Mesothelial cell of epicardium (in vitro differentiated cells): ENCODE measurements at places on chromosomes 12 and 14.

DNA sequence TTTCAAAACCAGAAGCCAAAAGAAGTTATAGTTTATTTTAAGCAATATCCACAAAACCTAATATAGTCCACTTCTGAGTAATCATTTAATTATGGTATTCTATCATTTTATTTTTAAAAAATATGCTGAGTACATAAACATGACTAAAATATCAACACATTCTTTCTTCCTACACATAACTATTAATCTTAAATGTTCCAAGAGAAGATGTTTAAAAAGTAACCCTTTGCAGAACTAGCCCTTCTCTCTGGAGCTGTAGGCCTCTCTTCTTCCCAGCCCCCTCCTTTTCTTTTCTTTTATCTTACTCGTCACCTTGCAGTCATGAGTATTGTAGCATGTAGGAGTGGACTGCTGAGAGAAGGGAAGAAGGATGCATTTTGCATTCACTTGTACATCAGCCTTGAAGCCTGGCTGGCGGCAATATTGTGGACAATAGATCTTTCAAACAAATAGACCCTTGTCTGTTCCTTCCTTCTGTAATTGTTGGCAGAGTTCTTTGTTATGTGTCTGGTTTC lies 941.9 kb downstream of the NRXN3 start:
- DNase-seq = no peak

DNA sequence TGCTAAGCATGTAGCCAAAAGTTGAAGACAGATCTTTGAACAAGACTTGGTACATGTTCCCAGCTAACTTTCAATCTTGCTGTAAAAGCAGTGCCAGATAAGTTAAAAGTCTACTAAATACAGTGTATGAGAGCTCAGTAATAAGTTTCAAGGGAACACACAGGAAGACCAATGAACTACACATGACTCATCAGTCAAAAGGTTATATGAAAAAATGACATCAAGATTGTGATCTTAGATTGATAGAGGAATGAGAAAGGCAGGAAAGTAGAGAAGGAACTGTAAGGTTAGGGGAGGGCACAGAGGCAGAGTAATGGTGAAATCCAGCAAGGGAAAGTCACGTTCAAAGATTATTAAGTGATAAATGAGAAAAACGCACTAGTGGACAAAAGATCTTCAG lies 249.9 kb upstream of the FLRT2 start:
- no peak for DNase-seq

DNA sequence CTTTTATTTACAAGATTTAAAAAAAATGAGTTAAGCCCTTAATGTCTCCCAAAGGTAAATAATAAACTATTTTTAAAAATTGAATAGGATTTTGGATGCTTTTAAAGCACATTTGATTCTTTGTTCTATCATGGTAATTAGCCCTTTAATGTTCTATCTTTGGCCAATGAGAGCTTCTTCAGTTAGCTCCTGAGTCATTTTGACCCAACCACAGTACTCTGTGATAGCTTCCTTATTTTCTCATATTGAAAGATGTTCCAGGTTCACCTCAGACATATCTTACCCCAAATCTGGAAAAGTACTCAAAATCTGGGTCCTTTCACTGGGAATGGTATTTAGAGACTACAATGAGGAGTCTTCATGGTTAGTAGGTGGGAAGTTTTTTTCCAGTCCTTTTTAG lies 98.0 kb downstream of the MYRFL start:
- DNase-seq = no peak

- DNase-seq = no peak
Measured at GRCh38 chr14:33515441-33515840, 435.4 kb downstream of the EGLN3 start.

- no peak for DNase-seq
Measured at GRCh38 chr14:94000267-94000666, 3.2 kb downstream of the CCDC197 start.

GRCh38 chr14:99829450-99829849 lies 36.2 kb downstream of the EML1 start:
- DNase-seq = no peak

DNA sequence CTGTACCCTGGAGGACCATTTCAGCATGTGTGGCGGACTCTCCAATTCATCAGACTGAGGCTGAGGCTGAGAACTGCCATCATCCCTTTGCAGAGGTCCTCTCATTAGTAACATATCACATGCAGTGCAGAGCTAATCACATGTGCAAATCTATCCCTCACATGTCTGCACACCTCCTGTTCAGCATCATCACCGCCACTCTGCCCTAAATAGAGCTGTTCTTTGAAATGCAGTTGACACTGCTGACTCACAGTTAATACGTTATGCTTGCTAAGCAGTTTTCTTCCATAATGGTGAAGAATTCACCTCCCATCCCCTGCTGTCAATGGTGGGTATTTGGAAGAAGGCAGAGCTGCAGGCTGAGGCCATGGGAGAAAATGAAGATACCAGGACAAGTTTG lies 85.0 kb upstream of the ANO2 start:
- no peak for DNase-seq

DNA sequence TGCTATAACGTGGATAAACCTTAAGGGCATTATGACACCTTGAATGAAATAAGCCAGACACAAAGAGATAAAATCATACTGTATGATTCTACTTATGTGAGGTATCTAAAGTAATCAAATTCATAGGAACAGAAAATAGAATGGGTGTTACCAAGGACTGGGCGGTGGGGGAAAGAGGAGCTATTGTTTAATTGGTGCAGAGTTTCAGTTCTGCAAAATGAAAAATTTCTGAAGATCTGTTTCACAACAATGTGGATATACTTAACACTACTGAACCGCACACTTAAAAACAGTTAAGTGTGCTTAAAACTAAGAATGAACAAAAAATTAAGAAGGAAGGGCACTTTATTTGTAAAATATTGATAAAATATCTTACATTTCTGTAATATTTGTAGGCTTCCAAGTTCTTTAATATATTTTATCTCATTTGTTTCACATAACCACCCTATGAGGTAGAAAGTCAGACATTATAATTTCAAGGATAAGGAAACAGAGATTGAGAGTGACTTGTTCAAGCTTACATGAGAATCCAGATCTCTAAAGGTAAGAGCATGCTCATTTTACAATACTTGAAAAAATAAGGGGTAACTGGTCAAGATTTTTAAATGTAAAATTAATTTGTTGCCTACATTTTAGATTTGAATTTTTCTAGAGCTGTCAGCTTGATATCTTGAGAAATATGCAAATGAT lies 14.9 kb downstream of the LTA4H start:
- no peak for DNase-seq

DNA sequence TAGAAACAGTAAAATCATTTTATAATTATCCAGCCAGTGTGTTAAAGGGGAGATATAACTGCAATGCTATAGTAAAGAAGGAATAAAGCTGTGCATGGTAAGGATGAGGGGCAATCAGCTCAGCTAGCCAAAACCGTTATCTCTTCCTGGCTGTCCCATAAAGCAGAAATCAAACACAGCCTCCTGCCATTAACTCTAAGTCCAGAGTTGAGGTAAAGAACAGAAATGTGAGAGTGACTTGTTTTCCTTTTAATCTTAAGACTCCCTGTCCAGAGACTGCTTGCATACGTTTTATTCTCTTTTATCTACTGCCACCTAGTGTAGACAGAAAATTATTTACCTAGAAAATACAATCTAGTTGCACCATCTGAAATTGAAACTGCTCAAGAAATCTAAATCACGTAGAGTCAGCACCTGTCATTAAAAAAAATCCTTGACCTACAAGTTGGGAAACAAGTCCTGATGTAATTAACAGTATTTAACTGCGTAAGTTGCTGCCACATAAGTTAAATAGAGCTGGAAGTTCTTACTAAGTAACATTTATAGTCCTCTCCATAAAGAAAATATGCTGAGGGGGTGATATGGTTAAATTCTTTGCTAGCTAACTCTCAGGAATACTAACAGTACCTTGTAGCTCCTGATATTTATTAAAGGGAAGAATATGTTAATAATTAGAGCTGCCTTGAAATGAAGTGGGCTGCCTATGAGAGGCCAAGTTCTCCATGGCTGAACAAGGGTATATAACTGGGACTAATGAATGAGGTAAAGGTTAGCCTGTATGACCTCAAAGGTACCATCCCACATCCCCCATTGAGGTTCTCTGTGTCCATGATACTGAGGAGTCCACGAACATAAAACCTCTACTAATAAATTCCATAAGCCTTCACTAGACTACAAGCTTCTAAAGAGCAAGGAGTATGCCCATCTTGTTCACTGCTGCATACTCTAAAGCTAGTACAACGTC lies 62.7 kb downstream of the GALNT4 start:
- no peak for DNase-seq

- no peak for DNase-seq
Measured at GRCh38 chr14:77026930-77027537, 1.5 kb downstream of the IRF2BPL start.

- no peak for DNase-seq
Measured at GRCh38 chr12:102413396-102413795, 67.0 kb downstream of the IGF1 start.

- DNase-seq = no peak
Measured at GRCh38 chr12:95723693-95724384, 66.7 kb downstream of the NTN4 start.

DNA sequence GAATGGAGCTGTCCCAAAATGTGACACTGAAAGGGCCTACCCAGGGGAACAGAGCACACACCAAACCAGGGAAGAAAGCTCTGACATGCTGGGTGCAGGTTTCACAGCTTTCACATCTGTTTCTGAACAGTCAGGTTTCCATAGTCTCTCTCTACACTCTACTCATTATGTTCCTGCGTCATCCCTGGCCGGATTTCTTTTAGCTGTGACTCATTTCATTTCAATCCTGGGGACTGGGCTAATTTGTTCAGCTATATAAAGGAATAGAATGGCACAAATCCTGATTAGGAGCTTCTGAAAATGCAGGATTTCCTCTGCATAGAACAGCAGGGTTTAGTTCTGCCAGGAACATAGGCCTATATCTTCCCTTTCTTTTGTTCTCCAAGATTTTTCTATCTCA lies 649.8 kb downstream of the RPS29 start:
- DNase-seq = no peak

- peak; percentile 47 for DNase-seq
Measured at GRCh38 chr12:51269174-51270066, 795 bp downstream of the SMAGP start.

DNA sequence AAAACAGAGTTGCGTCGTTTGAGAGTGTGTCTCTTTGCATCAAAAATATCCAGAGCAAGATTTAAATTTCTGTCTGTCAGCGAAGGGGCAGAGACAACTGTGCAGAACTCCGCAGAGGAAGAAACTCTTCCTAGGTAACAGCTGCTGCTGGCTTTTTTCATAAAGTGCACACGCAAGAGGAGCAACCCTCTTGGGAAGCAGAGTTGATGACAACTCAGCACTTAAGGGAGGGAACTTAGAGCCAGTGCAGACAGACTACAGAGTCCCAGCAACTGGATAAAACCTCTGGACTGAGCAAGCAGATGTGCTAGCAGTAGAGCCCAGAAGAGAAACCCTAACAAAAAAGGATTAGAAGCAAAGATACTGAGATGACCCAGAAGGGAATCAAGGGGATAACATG lies 337.1 kb downstream of the PCNX1 start:
- DNase-seq = no peak

GRCh38 chr12:69900720-69901131 lies 75.7 kb downstream of the MYRFL start:
- DNase-seq = peak; percentile 76

DNA sequence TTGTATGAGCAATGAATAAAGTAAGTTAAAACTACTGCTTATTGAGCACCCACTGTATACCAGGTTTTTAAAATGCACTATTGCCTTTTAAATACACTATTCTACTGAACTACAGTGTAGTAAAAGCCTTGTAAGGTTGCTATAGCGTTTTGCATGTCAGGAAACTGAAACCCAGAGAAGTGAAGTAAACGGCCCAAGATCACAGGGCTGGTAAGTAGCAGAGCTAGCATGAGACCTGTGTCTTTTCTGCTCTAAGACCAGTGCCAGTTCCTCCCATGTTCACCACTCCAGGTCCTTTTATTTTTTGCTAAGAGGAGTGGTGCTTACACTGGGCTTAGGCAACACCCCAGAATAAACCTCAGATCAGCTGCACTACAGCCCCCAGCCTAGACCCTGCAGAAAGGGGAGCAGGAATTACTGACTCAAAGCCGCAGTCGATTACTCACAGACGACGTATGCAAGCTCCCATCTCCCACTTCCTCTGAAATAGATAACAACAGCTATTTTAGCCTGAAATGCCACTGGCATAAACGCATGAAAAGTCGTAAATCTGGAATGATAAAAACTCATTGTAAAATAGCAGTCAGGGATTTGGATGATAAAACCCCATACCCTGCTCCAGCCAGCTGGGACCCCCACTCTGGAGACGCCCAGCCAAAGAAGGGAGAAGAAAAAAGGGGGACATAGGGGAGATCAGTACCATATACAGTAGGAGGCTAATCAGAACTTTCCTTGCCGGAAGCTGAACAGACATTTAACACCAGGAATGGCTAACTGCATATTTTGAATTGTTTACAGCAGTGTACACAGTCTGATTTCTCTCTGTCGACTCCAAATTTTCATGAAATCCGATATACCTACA lies 108.3 kb downstream of the NUAK1 start:
- no peak for DNase-seq

DNA sequence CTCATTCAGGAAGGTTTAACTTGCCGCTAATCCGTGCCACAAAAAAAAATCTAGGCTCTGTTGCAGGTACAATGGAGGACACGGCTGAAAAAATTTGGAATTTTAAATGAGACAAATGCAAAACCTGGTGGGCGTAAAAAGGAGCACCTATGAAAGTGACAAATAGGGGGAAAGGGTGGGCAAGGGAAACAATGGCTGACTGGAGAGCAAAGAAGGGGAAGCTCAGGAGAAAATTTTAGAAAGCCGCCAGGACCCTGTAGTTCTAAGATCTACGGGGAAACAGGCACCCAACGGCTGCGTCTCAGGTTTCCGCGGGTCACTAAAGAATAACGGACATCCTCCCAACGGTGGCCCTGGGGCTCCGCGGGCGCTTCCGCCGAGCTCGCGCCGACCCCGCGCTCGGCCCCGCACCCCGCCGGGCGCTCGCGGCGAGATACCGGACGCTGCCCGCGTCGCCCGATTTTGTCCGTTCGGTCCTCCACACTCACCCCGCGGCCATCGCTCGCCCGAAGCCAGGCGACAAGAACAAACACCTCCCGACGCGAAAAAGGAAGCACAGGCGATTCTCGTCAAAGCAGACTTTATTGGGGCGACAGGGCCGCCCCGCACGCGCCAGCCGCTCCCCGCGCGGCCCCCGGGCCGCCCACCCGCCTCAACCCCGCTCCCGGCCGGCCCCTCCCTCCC lies 1.1 kb upstream of the YY1 start:
- no peak for DNase-seq

- DNase-seq = no peak
Measured at GRCh38 chr12:132771126-132771838, 9.7 kb upstream of the ANKLE2 start.

DNA sequence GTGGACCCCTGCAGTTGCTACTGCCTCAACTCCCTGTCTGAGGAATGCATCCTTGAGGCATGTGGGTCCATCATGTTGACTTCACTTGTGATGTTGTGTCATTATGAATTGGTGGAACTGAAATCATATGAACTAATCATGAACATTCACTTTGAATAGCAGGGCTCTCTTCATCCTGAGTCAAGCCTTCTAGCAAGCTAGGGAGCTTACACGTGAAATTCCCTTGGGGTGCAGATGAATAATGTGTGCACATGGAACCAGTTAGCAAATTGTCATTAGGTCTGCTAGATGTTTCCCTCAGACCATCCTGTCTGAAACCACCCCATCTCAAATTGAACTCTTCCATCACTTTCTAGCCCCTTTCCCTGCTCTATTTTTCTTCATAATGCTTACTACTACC lies 3.6 kb downstream of the COQ6 start:
- no peak for DNase-seq
